ENCODE measurements at places on chromosomes 6 and 20.

- DNase-seq: no peak
Measured at GRCh38 chr20:47956268-47956995, 171.2 kb upstream of the SULF2 start.

GRCh38 chr6:46269447-46270229 is 98.9 kb upstream of the ENPP5 start:
- DNase-seq: no peak

GRCh38 chr6:4858194-4859015 is 82.2 kb downstream of the CDYL start:
- no peak for DNase-seq

DNA sequence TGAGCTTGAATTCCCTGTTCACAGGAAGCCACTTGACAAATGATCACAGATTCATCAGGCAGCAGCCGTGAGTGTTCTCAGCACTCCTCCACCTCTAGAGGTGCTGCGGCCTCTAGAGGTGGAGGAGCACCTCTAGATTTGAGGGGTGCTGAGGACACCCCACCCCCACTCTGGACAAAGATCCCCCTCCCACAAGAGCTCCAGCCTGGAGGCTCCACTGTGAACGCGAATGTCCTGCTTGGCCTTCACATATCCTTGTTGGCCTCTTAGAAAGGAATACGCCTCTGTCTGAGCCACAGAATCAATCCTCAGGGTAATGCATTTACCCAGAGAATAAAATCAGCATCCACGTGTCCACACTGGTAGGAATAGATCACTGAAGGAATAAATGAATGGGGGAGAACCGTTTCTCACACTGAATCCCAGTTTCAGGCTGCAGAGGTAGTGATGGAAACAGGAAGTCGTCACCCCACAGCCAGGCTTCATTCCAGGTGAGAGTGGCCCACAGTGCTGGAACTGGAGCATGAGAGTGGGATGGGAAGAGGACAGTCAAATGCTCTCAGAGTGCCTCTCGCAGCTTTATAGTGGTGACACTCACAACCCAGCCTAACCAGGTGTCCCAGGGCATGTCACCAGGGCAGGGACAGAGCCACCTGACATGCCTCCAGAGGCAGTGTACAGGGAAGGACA is 16.6 kb downstream of the NPEPL1 start:
- DNase-seq: no peak

DNA sequence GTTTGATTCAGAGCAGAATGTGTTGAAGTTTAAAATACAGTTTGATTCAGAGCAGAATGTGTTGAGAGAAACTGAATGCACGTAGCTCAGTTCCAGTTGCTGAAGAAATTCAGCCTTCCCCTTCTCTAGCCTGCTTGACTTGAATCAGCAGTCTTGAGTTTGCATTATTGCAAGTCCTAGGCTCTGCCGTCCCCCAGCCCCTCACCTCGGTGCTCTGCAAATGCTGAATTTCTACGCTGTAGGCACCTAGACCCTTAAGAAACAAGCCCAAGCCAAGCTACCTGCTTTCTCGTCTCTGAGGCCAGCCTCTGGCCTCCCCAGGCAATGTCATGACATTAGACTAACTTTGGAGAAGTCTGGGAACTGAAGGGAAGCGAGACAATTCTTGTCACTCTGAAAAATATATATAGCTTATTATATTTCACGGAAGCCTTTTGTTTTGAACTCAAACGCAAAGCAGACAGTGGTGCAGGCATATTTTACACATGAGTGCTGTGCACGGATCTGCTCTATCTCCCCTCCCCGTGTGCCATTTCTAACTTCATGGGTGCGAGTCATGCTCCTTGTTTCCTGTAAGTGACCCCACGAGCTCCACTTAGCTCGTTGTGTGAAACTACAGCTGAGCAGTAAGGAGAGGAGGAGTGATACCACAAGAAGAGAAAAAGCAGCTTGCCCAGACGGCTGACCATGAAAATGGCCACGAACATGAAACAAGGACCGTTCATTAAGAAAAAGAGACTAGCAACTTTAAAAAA is 71.4 kb upstream of the DUSP22 start:
- DNase-seq: no peak

DNA sequence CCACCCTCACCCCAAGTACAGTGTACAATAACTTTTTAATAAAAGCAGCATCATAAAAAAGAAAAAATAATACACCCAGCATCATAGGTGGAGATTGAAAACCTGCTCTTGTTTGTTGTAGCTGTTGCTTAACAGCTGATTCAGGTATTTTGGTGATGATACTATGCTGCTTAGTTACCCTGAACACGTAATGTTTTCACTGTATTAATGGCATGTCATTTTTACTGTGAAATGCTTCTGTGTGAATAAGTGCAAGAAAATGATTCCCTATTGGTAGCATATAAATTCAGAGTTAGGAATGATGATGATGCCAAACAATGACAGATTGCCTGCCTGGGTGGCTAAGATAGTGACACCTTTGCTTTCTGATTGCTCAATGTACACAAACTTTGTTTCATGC is 405.7 kb downstream of the HDGFL1 start:
- no peak for DNase-seq

- DNase-seq: no peak
Measured at GRCh38 chr20:34072076-34072475, 40.0 kb downstream of the EIF2S2 start.

DNA sequence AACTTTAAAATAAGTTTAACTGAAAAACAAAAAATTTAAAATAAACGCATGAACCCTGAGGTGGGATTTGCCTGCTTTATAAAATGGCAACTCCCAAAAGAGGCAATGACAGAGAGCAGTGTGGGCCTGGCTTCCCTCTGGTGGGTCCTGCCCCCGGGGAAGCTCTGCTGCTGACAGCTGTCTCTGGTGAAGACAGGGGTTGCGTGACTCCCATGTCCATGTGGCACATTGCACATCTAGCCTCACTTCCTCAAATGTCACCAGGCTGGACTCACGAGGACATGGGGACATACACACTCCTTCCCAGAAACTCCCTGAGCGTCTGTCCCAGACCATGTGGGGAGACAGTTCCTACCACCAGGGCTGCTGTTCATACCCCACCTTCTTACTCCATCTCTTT is 66.2 kb downstream of the ABHD12 start:
- DNase-seq: no peak

- no peak for DNase-seq
Measured at GRCh38 chr6:106560996-106561685, 68.2 kb downstream of the RTN4IP1 start.

GRCh38 chr20:22799687-22800086 is 215.3 kb upstream of the FOXA2 start:
- no peak for DNase-seq

- DNase-seq: no peak
Measured at GRCh38 chr6:147058786-147059385, 145.3 kb upstream of the STXBP5 start.

DNA sequence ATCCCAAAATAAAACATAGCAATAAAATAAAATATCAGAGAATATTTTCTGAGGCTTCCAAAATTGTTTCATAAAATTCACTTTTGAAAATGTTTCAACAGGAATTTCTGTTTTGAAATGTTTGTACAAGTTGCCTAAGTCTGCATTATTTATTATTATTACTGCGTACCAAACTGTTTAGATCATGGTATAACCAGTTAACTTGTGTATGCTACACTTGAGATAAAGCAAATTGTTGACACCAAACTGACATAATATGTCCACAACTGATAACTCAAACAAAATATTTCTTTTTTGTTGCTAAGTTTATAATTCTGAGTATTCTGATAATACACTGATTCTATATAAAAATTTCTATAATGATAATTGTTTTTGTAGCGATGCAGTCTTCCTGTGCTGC is 531.8 kb upstream of the EYS start:
- no peak for DNase-seq

DNA sequence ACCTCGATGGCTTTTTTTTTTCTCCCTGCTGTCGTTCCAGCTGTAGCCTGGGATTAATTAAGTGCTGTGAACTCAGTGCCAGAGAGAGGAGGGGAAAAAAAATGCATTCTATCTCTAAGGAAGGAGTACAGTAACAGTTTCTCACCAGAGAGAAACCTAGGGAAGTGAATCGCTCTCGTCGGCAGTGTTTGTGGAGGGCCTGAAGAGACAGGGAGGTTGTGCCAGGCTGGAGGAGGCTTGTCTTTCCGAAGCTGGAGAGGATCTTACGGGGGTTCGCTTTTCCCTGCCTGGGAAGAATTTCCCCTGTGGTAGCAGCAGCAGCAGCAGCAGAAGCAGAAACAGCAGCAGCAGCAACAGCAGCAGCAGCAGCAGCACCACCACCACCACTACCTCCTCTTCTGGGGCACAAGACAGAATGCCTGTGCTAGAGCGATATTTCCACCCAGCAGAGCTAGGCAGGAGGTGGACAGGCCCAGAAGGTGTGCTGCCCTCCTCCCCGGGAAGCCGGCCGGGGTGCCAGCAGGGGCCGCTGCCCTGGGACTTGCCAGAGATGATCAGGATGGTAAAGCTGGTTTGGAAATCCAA is 186.5 kb downstream of the PDE7B start:
- DNase-seq: no peak

- DNase-seq: no peak
Measured at GRCh38 chr6:139423037-139423703, 48.7 kb upstream of the CITED2 start.

- DNase-seq: no peak
Measured at GRCh38 chr20:9066191-9066590, 2.7 kb upstream of the PLCB4 start.

DNA sequence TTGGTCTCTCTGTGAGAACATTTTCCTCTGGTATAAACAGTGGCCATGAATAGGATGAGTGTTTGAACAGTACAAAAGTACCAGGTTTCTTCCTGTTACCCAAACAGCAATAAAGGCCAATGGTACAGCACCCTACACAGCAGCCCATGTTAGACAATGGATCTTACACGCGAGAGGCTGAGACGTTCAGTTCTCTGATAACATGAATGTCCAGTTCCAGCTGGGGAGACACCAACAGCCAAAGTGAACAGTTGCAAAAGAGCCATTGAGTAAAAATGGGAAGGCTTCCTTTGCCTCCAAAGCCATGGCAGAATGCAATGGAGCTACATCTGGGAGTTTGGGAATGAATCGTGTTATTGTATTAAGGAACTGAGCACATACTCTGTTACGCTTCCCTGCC is 246.8 kb upstream of the SGK1 start:
- DNase-seq: peak; percentile 78

DNA sequence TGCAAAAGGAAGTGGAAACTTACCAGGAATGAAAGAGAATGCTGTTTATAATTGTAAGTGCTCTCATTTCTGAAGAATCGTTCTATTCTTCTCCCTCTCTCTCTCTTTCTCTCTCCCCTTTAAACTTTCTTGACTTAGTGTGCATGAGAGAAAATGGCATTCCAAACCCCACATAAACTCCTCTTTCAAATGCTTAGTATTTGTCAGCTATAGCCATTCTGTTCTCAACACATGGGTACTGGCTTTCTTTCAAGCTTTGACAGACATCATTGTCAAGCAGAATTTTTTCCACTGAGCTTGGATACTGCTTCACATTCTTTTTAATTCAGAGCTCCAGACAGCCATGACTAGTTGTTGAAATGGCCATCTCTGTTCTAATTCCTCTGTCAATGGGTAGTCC is 51.1 kb upstream of the PREP start:
- DNase-seq: no peak

DNA sequence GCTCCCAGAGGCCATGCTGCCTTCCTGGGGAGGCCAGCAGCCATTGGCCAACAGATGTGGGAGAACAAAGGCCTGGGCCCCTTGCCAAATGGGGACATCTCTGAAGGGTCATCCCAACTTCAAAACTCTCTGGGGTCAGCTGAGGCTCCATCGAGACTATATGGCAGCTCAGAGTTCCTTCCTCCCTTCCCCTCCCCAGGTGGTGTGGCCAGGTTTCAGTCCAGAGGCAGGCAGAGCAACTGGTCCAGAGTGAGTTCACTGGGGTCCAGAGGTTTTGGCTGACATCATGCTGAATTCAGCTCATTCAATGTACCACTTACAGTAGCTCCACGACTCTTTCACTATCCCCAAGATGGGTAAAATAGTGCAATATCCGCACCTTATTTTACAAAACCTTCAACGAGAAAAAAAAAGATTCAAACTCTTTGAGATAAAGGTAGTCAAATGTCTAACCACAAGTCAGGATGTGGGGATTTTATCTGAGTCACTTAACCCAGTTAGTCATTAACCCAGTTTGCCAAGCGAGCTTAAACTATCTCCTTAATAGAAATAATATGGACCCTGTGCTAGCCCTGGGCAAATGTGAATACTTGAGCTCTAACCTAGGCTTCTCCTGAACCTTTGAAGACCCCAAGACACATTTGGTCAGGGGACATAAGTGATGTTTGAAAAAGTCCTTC is 108.4 kb upstream of the PLEKHG1 start:
- no peak for DNase-seq

DNA sequence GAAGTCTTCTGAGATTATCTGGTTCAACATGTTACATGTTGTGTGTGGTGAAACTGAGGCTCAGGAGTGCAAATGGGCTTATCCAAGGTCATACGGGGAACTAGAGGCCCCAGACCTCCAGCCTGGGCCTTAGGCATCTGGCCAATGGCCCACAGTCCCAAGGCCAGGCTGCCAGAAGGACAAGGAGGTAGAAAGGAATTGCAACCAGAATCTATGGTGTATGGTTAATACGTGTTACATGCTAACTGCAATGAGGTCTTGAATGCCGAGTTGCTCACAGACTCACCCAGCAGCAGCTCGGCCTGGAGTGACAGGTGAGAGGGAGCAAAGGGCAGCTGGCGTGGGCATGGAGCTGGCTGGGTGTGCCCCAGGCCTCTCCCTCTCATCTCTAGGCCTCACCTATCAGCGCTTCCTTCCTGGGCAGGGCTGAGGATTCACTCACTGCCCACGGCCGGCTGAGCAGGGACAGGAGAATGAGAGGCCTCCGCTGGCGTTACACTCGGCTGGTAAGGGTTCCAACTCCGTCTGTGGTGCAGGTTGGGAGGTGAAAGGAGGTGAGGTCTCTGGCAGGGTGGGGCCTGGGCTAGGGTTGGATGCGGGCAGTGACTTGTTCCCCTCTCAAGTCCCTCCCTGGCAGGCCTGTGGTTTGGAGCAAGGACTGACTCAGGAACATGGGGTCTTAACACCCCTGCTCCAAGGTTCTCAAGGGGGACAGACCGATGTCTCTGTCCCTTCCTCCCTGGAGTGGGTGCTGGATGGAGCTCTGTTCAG is at the start of gene TLDC2:
Gene TLDC2, plus strand, starts transcription at position 437 of the 771 bp plus-strand sequence. Its CDS starts 37 bp downstream, at position 474.
- no peak for DNase-seq

DNA sequence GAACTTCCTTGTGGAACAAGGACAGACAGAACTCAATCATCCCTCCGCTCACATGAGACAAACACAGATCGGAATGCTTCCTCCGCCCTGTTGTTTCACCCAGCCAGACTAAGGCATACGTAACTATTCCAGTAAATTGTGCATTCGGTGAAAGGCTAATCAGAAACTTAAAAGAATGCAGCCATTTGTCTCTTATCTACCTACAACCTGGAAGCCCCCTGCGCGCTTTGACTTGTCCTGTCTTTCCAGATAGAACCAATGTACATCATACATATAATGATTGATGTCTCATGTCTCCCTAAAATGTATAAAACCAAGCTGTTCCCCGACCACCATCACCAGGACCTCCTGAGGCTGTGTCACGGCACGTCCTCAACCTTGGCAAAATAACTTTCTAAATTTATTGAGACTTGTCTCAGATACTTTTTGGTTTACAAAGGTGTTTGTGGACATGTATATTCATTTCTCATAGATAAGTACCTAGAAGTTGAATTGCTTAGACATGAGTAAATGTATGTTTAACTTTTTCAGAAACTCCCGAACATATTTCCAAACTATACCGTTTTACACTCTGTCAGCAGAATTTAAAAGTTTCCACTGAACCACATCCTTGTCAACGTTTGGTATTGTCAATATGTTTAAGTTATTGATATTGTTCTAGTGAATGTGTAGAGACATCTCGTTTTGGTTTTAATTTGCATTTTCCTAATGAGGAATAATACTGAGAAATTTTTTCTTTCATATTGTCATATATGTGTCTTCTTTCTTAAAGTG is 197.6 kb upstream of the THBS2 start:
- no peak for DNase-seq

- DNase-seq: no peak
Measured at GRCh38 chr20:16965401-16965800, 217.2 kb downstream of the OTOR start.
